ENCODE measurements at places on chromosomes 13 and 19.

- no peak for DNase-seq
These were observed 9.5 kb downstream of the SERPINE3 start for GRCh38 chr13:51349016-51349415.

- peak; percentile 91 for DNase-seq
These were observed 42.8 kb downstream of the GAS6 start for GRCh38 chr13:113820813-113821651.

DNA sequence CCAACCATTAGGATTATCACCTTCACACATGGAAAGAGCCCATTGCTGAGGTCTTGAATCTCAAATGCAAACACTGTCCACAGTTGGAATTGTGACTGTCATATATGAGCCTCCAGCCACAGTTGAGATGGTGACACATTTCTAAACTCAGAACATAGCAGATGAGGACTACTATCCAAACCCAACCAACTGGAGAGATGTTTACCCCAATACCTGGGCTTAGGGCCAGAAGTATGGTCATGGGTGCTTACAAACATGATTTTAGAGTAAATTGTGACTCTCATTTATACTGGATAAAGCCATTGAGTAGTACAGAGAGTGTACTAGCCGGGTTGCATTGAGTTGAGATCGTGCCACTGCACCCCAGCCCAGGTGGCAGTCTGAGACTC, 14.0 kb upstream of the ZNF681 start:
- DNase-seq, result no peak

DNA sequence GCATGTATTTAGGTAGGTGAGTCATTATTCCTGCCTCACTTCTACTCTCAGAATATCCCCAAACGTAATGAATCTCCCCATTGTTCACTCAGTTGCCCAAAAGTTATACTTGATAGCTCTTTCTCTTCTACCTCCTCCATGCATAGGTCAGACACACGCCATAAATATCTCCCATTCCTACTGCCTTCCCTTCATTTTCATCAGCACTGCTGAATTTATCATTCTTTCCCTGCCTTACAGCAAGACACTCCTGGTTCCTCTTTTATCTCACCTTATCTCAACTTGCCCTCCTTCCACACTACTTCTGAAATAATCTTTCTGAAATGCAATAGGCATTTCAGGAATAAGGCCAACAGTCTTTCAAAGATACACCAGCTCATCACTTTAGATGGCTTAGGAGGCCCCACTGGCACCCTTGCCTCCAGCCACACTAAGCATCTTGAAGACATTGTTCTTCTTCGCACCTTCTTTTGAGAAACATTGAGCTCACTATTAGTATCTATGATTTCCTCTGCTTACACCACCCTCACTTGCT, 333.9 kb downstream of the MYO16 start:
- DNase-seq, result no peak

- no peak for DNase-seq
These were observed 23.2 kb downstream of the KCTD12 start for GRCh38 chr13:76863022-76863421.

Measured in AG20443 (cell line).